ENCODE measurements at places on chromosomes 5 and 9.

- no peak for DNase-seq
Observed at GRCh38 chr5:96091874-96092273, 130.2 kb upstream of the ELL2 start.

DNA sequence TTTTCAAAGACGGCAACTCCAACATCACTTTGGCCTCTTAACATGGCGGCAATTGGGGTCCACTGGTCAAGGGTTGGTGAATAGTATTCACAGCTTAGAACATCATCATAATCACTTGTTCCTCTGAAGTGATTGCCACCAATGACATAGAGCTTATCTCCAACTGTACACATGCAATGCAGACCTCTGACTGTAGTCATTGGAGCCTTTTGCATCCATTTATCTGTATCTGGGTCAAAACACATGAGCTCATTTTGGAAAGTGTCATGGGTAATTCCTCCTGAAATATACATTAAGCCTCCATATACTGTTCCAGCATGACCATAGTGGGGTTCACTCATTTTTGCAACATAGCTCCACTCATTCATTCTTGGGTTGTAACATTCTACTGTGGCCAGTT is 2.0 kb downstream of the KLHL9 start:
- DNase-seq, result no peak

DNA sequence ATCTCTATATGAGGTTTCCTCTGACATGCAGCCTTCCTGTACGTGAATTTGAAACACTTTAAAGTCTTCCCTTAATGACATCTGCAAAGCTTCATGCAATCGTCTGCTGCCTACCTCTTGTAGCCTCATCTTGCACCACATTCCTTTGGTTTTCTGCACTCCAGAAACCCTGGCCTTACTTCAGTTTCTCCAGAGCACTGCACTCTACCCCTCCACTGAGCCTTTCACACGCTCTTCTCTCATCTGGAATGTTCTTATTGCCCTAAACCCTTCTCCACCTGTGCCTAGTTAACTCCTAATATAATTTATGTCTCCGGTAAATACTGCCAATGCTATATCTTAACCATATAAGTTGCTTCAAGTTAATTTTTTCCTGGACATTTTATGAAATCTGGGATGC is 168.8 kb upstream of the SLC27A6 start:
- DNase-seq, result no peak

DNA sequence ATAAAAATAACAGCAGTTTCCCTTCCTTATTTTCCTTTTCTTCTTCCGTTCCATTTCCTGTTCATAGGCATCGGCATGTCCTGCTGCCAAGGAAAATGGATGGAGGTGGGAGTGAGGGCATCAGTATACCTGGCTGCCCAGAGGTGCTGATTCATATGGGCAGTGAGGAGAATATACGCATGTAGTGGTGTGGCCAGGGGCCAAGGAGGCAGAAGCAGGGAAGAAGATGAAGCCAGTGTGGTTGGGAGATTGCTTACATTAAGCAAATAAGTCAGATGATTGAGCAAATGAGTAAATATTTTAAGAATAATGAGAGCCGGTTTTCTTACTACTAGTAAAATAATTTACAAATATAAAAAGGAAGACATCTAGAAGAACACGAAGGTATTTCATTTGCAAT is 344.9 kb upstream of the PAPPA start:
- DNase-seq, result no peak

DNA sequence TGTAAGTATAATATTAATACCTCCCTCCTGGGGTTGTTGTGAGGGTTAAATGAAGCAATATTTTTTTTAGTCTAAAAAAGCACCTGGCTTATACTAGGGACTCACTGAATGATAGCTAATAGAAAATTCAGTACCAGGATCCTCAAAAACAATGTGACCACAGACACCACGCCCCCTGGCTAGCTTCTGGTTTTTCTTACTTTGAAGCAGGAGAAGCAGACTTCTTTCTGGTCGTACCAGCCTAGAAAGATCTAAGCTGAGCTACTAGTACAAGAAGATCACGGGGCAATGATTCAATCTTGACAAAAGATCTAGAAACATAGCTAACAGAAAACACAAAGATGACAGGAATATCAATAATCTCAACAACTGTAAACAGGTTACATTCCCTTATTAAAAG is 218.5 kb upstream of the SLC30A5 start:
- no peak for DNase-seq

DNA sequence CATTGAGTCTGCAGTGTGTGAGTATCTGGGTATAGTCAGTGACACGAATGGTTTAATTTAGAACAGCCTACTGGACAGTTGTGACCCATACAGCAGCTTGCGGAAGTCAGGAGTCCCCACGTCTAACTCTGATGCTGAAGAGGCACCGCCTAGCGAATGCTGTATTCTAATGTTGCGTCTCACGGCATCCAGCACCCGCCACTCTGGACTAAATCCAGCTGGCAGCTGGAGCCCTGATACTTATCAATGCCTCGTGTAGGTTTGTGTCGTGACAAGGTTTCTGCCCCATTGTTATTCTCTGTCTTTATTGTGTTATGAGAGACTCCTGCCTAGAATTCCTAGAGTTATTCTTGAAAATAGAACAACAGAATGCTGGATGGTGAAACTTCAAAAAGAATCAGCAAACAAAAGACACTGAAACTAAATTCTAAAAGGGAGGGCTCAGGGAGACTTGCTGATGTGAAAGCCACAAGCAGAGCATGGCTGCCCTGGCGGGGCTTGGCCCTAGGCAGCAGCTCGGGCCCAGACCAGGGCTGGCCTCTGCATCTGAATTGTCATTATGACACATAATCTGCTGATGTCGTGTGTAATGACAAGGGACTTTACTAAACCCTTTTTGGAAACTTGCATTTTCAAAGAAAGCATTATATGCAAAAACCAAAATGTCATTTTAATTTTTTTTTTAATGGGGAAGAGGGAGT is 123.5 kb upstream of the ICE1 start:
- no peak for DNase-seq

DNA sequence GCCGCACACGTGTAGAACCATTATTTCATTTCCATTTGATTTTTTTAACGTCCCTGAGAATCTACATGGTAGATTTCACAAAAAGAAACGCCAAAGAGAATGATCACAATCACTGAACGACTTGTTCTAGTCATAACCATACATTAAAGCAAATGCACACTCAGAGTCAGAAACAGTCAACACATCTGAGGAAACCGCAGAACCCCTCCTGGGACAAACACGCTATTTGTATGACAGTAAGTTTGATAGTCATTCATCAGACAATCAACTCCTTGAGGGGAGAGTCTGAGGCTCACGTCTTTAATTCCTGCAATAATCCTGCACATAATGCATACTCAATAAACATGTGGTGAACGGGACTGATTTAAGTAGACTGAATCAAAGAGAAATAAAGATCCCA is 129.2 kb downstream of the MED27 start:
- DNase-seq, result no peak

DNA sequence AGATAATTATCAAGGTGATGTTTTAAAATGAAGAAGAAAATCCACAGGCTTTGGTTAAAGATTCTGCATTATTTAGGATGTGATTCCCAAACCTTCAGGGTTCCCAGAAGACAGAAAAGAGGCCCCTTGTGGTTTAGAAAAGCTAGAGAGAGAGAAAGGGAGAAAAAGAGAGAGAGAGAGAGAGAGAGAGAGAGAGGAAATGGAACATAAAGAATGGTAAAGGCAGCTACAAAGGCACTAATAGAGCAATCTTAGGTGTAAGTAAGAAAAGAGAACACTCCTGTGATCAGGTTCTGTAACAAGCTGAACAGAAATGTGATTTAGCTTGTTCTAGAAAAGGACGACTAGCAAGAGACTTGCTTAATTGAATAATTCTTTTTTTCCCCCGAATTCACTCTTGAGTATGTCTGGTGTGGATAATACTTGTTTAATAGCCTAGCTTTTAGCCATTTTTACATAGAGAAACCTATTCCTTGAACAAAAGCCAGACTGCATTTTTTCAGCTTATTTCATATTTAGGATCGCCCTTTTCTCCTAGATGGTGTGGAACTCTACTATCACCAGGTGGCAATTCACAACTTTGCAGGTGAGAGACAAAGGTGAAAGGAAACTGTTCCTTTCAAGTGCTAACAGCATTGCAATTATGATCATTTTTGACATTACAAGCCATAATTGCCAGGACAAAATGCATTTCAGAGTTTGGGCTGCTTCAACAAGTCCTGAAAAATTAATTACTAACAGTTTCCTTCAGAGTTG is 57.6 kb upstream of the SH3GL2 start:
- no peak for DNase-seq

- DNase-seq, result no peak
Observed at GRCh38 chr9:700365-701282, 140.9 kb upstream of the DMRT1 start.

DNA sequence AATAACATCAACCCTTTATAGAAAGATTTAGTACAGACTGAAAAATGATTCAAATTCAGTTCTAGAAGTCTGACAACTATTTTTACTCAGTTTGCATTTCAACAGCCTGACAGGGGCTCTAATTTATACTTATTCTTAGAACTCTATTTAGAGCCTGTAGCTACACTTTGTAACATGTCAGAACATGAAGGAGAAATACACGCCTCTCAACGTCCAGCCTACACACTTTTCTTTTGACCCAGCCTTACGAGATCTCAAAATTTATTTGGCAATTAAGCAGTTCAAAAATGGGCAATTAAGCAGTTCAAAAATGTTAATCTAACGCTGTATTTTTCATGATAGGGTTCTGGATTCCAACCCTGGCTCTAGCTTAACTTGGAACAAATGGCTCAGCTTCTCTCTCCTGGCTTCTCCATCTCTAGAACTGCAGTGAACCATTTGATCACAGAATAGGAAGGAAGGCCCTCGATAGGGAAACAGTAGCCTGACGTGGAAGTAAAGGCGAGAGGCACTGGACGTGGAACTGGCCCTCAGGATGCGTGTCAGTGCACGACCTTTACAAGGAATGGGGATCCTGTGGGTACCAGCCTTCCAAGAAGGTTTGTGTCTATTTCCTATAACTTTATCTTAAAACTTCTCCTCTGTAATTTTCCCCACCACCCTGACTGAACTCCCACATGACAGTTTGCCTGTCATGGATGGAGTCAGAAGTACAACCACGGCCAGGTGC is 66.4 kb downstream of the PRRT1B start:
- no peak for DNase-seq

DNA sequence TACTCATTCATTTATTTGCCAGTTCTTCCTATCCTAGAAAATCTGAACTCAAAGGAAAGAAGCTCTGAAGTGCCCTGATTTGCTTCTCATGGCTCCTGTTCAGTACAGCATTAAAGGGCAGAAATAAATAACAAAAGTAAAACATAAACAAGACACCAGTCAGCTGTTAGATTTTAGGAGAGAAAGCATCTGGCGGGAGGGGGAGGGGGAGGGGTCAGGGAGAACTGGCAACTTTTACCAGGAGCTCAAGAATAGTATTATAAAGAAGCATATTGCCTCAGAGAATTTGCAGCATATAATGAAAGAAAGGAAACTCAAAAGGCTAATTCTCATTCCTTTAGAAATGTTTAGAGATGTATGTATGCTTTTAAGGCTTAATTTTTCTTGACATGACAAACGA is 68.1 kb downstream of the SEMA6A start:
- no peak for DNase-seq

GRCh38 chr9:94974154-94974879 is 247.8 kb downstream of the AOPEP start:
- no peak for DNase-seq

GRCh38 chr5:78328585-78329173 is 31.7 kb upstream of the SCAMP1 start:
- no peak for DNase-seq

- DNase-seq, result no peak
Observed at GRCh38 chr9:125626187-125626586, 80.8 kb downstream of the MAPKAP1 start.

DNA sequence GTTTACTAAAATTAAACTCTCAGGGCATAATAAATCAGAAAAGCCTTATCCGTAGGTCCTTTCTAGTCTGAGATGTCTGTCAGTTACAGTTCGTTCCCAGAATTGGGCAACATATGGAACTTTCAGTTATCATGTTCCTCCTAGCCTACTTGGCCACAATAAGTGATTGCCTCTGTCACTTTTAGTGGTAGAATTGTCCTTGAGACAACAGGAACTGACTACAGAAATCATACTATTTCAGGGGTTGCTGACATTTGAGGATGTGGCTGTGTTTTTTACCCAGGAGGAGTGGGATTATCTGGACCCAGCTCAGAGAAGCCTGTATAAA is 956 bp downstream of the ZNF189 start:
- DNase-seq, result no peak

- no peak for DNase-seq
Observed at GRCh38 chr9:19032406-19032805, 603 bp downstream of the SAXO1 start.

- no peak for DNase-seq
Observed at GRCh38 chr5:180636016-180636402, 13.4 kb downstream of the FLT4 start.

DNA sequence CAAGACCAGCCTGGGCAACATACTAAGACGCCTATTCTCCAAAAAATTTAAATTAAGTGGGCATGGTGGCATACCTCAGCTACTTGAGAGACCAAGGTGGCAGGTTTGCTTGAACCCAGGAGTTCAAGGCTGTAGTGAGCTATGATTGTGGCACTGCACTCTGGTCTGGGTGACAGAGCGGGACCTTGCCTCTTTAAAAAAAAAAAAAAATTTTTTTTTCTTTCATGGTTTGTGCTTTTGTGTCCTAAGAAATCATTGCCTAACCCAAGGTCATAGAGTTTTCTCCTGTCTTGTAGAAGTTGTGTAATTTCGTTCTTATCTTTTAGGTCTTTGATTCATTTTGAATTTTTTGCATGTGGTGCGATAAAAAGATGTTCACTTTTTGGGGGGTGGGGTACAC is 12.3 kb downstream of the GPBP1 start:
- no peak for DNase-seq

DNA sequence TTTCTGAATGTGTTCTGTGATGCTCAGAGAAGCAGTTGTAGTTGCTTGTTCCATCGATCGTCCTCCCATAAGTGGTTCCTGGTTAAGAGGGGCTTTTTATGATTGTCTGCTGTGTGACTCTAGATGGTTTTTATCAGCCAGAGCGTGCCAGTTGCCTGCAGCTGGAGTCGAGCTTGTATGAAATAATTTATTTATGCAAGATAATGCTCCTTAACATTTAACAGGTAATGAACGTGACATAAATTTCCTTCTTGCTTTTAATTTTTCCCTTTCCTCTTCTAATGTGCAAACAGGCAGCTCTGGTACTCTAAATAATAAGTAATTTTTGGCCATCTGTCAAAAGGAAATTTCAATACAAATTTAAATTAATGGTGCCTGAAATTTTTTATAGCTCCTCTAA is 84.4 kb downstream of the TLE4 start:
- no peak for DNase-seq

GRCh38 chr9:129225815-129226214 is 47.8 kb upstream of the IER5L start:
- no peak for DNase-seq

DNA sequence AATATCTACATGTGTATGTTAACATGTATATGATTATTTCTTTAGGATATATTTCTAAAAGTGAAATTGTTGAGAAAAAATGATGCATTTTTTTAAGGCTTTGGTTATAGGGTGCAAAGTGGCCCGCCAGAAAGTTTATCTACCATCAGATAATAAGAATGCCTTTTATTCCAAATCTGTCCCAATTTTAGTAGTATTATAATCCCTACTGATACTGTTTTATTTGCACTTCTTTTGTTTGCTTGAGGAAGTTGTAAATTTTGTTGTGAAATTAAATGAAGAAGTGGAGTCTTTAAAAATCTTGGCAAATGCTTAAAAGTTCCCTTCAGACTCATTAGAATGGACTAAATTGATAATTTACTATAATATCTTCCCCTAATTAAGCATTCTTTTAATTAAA is 73.0 kb downstream of the NIPBL start:
- DNase-seq, result no peak

GRCh38 chr9:12879961-12880360 is 105.1 kb downstream of the LURAP1L start:
- no peak for DNase-seq

GRCh38 chr5:109558952-109559351 is 130.8 kb upstream of the MAN2A1 start:
- DNase-seq, result no peak
